Stimulated activated CD8-positive, alpha-beta memory T cell treated with anti-CD3 and anti-CD28 coated beads, Interleukin-7, amount 100 ng/mL, for 24 hours (primary cell): ENCODE measurements at places on chromosomes 4 and X.

DNA sequence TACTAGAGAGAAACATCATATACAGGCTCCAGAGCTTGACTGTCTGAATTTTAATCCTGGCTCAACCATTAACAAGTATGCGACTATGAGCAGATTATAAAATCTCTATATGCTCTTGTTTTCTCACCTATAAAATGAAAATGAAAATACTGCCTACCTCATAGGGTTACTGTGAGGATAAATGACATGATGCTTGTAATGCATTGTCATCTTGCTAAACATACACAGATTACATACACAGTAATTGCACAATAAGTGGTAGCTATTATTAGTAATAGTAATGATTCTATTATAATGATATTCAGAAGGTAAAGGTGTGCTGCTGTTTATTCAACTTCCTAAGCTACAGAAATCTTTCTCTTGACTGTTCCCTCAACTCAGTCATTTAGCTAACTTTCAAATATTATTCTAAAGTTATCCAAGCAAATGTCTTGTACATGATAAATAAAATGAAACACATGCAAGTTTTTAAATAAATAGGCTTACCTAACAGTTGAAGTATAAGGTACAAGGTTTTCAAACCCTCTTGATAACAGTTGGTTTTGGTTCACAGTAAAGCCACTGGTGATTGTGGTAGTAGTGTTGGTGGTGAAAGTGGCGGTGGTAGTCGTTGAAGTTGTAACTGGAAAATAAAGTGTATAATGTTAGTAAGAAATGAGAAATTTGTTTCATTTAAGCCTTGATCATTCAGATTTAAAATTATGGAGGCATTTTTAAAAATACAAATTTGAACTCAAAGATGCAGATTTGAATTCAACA, 38.9 kb downstream of the NUP62CL start:
- no peak for DNase-seq

DNA sequence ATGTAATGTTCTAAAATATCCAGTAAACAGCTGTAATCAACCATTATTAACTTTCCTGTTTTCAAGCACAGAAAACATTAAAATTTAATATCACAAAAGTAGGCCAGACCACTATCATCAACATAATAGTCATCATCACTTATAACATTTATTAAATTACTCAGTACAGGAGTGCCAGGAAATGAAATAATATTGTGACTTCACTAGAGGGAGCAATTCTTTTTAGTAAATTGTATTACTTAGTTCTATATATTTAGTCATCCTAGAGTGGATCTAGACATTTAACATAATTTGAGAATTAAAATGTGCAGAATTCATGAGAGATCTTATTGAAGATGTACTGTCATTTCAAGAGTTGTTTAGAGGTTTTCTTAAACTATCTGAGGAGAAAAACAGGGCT, 33.6 kb downstream of the PITX2 start:
- DNase-seq: no peak

DNA sequence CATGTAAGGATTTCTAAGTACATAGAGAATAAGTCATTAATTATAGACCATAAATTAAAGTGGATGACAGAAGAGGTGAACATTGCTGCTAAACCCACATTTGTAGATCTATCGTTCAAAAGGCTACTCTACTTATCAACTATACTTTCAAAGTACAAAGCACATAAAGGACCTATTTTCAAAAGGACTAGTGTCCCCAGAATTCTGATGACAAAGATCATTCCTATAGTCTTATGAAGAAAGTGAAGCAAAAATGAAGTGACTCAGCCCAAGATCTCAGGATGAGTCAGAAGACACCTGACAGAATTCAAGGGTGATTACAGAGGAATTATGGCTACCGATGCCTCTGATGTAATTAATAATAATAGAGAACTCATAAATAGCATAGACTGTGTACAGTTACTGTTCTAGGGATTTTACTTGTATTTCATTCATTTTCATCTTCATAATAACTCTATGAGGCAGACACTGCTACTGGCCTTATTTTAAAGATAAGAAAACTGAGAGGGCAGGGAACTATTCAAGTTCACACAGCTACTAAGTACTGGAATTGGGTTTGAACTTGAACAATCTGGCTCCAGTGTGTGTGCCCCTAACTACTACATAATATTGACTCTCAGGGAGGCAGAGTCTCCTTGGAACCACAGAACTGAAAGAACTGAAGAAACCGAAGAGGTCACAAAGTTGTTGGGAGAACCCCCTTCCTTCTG, 17.1 kb downstream of the USP46 start:
- no peak for DNase-seq

DNA sequence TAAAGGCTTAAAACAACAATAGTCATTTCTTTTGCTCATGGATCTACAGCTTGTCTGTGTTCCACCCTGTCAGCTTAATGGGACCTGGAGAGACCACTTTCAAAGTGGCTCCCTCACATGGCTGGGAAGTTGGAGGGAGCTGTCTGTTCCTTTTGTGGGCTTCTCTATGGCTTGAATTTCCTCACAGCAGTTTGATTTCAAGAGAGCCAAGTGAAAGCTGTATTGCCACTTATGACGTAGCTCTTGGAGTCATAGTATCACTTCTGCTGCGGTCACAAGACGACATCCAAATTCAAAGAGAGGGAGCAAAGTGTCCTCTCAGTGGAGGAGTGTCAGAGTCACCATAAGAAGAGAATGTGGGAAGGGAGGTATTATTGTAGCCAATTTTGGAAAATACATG, 22.7 kb upstream of the ACSL1 start:
- DNase-seq: no peak

GRCh38 chr4:154593868-154594267, 3.3 kb upstream of the FGA start:
- DNase-seq: no peak

GRCh38 chr4:103032574-103032973, 13.1 kb upstream of the SLC9B1 start:
- DNase-seq: no peak

GRCh38 chrX:22047468-22047867, 15.3 kb downstream of the PHEX start:
- DNase-seq: no peak

GRCh38 chr4:2094545-2094944, 35.4 kb downstream of the NAT8L start:
- no peak for DNase-seq

DNA sequence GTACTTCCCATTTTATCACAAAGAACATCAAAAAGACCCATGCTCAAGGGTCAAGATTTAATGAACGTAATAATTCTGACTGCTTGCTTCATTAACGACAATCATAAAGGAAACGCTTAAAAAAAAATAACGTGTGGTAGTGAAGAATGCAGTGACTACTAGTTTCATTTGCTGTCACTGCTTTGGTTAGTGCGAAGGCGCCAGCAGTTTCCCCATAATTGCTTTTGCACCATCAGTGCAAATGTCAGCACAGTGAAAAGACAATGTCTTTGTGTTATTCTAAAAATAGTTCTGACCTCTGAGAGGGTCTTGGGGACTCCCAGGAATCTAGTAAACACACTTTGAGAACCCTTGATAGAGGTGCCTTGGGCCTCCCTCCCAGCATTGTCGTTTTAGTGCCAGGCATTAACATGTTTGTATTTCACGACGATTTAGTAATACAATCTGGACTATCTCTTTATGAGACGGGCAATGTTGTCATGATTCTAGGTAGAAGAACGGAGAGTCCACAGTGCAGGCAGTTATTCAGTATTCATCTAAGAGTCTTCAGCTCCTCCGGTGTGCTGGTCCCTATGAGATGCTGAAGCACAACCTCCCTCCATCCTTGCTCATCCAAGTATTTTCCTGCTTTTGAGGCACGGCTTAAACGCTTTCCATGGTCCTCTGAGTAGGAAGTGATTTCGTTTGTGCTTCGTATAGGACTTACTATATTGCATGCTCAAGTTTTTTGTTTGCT, 71.0 kb downstream of the AFF1 start:
- no peak for DNase-seq

GRCh38 chr4:89024051-89024675, 32.8 kb downstream of the FAM13A start:
- no peak for DNase-seq

- DNase-seq: no peak
These were observed 51.5 kb downstream of the VEGFC start for GRCh38 chr4:176741253-176741652.

- DNase-seq: no peak
These were observed 60.8 kb upstream of the TMEM33 start for GRCh38 chr4:41874398-41874797.

- no peak for DNase-seq
These were observed 27.3 kb downstream of the WDR1 start for GRCh38 chr4:10089346-10089745.

- no peak for DNase-seq
These were observed 6.7 kb upstream of the FHIP1A start for GRCh38 chr4:151402145-151402865.

GRCh38 chrX:121585626-121586025, 538.2 kb downstream of the GLUD2 start:
- no peak for DNase-seq

DNA sequence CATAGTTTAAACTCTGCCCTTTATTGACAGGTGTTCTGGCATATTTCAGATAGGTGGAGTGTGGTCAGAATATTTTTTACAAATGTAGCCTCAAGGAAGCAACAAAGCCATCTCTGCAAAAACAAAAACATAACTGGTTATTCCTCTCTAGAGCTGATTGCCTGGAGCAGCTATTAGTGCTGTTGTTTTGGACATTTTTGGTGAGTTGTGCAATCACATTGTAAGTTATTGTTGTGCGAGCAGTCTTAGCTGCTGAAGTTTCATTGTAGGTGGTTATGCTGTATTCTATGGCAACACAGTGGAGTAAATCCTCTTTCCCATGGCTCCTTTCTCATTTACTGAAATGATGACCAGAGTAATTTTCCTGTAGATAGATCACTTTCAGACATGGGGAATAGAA, 1413.0 kb downstream of the PCDH7 start:
- no peak for DNase-seq

DNA sequence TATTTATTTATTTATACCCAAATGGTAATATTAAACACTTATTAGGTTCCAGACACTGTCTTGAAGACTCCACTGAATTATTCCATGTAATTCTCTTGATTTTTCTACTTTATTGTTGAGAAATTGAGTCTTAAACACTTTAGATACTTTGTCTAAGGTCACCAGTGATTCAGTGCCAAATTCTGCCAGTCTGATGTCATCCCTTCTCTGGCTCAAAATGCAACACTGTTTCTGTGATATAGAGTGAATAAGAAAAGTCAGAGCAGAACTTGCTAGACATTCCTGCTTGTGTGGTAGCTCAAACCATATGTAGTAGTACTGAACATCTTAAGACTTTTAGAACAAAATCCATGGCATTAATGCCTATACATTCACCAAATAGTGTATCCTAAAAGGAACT, 164.3 kb downstream of the GABRB1 start:
- no peak for DNase-seq

DNA sequence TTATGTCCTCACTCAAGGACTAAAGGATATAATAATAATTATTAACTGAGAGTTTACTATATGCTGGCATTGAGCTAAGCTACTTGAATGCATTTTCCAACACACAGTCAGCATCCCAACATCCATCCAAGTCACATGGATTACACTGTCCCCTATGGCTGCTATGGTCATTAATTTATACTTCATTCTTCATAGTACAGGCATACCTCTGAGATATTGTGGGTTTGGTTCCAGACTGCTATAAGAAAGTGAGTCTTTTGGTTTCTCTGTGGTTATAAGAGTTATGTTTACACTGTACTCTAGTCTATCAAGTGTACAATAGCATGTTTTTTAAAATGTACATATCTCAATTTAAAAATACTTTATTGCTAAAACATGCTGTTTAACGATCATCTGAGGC, 89.2 kb downstream of the LNX1 start:
- no peak for DNase-seq

DNA sequence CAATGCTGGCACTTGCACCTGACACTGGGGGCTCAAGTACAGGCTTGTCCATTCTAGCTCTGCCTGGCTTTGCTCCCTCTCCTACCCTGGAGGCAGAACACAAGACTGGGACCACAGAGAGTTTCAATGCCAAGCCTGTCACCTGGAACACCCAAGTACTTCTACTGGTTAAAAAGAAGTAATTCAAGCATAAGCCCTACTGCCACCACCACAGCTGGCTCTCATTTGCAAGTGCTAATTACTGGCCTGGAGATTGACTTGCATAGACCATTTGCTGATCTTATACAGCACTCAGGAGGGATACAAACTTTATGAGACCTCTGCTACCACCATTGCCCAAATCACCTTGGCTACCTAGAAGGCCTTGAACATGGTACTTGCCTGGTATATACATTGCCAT, 1550.9 kb downstream of the C4orf33 start:
- no peak for DNase-seq

- DNase-seq: no peak
These were observed 20.4 kb upstream of the PUDP start for GRCh38 chrX:7168371-7168770.

DNA sequence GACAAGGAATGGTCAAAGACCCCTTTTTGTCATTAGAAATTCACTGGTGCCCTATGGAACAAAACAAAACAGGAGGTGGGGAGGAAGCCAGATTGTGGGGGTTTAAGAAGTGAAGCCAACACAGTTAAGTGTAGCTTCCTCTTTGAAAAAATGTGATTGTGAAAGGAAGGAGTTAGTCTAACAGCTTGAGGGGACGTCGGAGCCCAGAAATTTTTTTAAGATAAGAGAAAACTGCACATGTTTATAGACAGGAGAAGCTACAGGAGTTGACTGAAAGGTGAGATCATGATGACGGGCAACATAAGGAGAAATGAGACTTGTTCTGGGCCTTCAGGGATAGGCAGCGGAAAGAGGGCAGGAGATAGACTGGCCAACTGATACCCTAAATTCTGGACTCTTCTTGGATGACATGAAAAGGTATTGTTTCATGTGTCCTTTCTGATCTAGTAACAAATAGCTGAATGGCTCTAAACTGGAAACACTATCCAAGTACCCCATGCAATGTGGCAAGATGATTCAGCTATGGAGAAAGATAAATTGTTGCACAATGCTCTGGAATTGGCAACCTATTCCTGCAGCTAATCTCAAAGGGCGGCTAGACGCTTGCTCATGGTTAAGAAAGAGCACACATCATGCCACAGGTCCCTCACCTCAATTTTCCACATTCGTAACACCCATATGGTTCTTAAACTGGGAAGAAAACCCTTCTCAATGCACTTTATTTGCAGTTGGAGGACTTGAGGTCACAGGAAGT, 3.7 kb upstream of the HDAC8 start:
- no peak for DNase-seq

GRCh38 chr4:83556006-83556707, 20.2 kb downstream of the GPAT3 start:
- DNase-seq: no peak

DNA sequence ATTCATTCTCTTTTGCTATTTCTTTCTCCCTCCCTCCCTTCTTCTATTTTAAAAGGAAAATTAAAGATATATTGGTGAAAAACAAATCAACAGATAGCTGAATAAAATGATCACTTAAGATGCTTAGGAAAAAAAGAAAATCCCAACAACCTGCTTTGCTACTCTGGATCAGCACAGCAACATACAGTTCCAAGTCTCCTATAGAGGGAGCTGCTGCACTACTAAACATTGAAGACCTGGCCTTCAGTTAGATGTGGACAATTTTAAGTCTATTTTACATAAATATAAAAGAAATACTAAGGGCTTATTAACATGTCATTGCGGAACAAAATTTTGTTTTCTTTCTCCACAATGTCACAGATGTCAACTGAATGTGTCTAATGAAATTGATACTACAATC, 226.4 kb downstream of the MAGEB5 start:
- DNase-seq: no peak
